ENCODE measurements at places on chromosomes 2 and 18.
A peak's percentile ranks its signal among the peaks of the same experiment; 100 is the strongest.

GRCh38 chr2:71922499-71923142 lies 225.0 kb downstream of the CYP26B1 start:
- DNase-seq = no peak

DNA sequence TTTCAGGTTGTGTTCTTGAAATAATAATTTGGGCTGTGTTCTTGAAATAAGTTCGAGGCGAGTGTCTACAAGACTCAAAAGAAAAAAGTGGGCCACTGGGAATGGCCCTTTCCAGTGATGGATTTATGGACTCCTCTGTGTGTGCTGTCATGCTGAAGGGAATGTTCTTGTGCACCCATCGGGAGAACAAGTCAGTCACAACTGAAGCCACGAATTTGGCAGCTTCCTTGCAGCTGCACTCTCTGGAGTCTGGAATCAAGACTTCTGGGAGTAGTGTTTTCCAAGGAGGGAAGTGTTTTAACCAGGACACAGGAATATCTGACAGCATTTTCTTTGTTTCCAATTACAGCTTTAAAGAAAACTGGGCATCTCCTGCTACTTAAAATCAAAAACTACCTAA lies 620 bp downstream of the SLC14A1 start:
- no peak for DNase-seq

GRCh38 chr2:66000901-66001300 lies 434.0 kb upstream of the MEIS1 start:
- no peak for DNase-seq

DNA sequence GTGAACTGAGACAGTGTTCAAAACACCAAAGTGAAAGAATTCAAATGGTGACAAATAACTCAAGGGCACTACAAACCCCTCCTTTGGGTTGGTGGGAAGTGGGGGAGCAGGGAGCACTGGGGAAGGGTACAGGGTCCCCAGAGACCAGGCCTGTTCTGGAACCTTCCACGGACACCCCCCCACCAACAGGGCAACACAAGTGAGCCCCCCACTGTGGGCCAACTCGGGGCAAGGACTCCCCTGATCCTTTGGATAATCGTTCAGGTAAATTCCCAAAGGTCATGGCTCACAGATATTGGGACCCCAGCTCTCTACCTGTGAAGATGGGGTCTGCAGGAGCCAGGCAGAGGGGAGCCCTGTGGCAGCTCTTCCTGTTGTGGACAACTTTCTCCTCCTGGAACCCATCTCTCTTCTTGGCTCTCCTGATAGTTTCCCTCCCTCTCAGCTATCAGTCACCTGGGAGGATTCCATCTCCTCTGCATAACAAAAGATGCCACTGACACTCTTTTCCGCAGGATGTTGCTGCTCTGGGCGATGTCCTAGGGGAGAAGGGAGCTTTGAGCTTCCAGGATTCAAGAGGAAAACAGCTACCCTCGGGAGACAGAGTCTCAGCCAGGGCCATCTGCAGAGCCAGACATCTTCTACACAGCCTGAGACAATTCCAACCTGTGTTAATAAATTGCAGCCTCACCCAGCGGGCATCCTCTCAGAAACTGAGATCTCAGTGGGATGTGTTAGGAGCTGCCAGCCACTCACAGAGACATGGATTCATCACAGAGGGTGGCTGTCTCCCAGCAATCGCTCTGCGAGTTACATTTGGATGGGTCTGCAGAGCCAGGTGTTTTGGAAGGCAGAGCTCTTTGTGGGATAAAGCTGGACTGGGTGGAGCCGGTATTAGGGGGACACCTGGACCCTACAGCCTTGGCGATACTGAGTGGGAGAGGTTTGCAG lies 35.4 kb downstream of the MBP start:
- DNase-seq = no peak

DNA sequence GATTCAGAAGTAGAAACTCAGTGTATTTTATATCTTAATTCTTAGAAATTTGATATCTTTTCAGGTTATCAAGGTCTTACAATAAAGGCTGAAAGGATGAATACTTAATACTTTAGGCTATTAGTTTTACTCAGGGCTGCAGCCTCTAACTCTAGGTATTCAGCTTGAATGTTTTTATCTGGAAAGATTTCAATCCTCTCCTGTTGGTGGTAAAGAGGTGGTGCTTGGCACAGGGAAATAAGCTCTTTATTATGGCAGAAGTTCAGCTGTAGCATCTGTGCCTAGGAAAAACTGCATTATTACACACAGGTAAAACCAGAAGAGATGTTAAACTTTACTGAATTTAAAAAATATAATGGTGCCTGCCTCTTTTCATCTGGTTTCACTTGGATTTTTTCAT lies 11.1 kb downstream of the ACVR2A start:
- DNase-seq = no peak

GRCh38 chr2:237873421-237873831 lies 14.0 kb downstream of the RAMP1 start:
- DNase-seq = no peak

DNA sequence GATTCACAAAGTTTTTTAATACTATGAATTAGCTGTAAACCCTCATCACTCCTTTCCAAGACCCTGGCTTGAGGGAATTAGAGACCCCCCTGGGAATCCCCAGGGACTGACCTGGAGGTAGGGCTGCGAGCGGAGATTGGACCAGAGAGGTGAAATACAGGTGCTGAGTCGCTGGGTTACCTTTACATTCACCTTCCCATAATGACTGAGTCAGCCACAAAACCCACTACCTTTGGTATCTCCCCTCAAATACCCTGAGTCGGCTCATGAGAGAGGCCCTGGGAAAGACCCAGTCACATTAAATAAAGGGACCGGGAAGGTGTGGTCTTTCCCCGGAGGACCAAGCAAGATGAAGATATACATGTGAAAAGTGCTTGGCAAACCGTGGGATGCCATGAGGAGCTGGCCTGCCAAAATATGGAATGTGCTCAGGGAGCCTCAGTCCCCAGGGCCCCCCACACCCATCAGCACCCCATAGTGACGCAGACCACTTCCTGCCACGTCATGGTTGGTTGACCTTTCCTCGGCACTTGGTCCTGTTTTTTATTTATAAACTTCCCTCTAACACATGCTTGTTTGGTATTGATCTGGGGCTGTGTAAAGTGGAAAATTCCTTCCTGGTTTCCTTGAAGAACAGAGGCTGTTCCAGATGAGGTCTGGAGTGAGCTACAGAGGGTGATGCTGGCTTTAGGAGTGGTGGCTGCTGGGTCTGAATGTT lies 51.4 kb downstream of the IL1RL2 start:
- DNase-seq = no peak

- no peak for DNase-seq
Observed at GRCh38 chr2:148920559-148920958, 45.5 kb downstream of the KIF5C start.

GRCh38 chr2:29196792-29197788 lies 81.9 kb downstream of the CLIP4 start:
- peak; percentile 61 for DNase-seq

GRCh38 chr2:25250331-25251070 lies 82.1 kb upstream of the POMC start:
- no peak for DNase-seq

GRCh38 chr18:30465096-30465495 lies 577.4 kb downstream of the DSC3 start:
- DNase-seq = peak; percentile 7

All from left lung (tissue), 14 donors.